Activated naive CD8-positive, alpha-beta T cell treated with anti-CD3 and anti-CD28 coated beads, Interleukin-2, amount 10 ng/mL, durations not matched to agents 7 days and 5 days (primary cell): ENCODE measurements at places on chromosomes 6 and 20.

- H3K4me1 ChIP-seq = peaks cover 3% of the 10 kb centered on the region
- peaks cover 2% of the 10 kb centered on the region for H3K36me3 ChIP-seq
- no peak for DNase-seq
- H3K27ac ChIP-seq = no peak overlapping the region
Observed at GRCh38 chr6:41689171-41690008, 46.0 kb downstream of the TFEB start.

GRCh38 chr6:164130151-164130550 is 715.6 kb downstream of the QKI start:
- DNase-seq = no peak
- H3K4me3 ChIP-seq = no peak overlapping the region
- no peaks in the 10 kb centered on the region for H3K4me1 ChIP-seq
- H3K27me3 ChIP-seq = no peaks in the 10 kb centered on the region
- no peak overlapping the region for H3K27ac ChIP-seq

DNA sequence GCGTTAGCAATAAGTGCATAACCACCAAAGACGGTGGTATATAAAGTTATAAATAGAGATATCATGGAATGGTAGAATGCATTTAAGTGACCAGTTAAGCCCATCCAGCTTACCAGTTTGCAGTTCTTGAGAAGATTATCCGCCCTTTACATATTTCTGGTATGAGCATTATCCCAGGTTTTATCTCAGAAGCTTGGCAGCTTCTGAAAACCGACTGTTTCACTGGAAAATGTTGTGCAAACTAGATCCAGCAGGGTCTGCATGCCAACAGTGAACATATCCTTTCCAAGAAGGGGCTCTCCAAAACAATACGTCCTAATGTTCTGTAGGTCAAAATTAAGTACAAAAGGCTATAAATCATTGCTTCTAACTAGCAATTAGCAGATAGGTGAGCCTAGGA is 29.5 kb upstream of the SHLD1 start:
- no peaks in the 10 kb centered on the region for H3K36me3 ChIP-seq
- no peak for DNase-seq
- peaks cover 18% of the 10 kb centered on the region for H3K4me1 ChIP-seq
- no peak overlapping the region for H3K27ac ChIP-seq

DNA sequence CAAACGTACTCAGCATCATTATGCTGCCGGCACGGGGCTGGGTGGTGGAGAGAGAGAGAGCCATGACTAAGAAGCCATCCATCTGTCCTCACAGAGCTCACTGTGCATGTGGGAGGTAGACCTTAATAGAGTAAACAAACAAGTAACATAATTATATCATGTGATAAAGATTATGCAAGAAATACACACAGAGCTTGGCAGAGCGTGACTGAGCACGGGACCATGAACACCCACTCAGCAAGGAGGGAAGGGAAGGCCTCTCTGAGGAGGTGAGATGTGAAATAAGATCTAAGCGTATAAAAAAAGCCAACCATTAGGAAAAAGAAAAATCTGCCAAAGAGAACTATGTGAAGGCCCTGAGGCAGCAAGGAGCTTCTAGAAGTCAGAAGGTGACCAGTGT is 207.5 kb downstream of the PTPRT start:
- H3K27ac ChIP-seq = no peak overlapping the region
- no peaks in the 10 kb centered on the region for H3K27me3 ChIP-seq
- H3K4me3 ChIP-seq = no peak overlapping the region
- no peaks in the 10 kb centered on the region for H3K36me3 ChIP-seq

DNA sequence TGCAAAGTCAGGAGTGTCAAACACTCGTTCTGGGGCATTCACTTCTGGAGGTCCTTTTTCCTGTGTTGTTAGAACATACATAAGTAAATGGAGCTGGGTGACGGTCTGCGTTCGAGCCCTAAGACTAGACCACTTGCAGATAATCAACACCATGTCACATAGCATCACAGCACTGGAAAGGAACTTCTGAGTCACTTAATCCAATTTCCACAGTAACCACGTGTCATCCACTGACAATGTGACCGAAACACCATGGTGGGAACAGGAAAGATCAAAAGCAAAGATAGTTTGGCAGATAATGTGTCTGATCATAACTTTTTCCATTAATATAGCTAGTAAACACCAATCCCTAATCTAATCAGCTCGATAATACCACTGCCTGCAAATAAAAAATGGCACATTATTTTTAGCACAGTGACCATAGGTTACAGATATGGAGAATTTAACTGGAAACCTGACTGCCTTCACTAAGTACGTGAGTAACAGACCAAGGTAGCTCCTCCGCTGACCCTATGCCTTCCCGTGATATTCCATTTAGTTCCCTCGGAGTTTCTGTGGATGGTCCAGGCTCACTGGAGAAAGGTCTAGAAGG is 34.8 kb downstream of the WRNIP1 start:
- peaks cover 21% of the 10 kb centered on the region for H3K4me1 ChIP-seq
- no peak overlapping the region for H3K27ac ChIP-seq
- no peak overlapping the region for H3K4me3 ChIP-seq
- H3K36me3 ChIP-seq = no peaks in the 10 kb centered on the region
- no peak for DNase-seq

DNA sequence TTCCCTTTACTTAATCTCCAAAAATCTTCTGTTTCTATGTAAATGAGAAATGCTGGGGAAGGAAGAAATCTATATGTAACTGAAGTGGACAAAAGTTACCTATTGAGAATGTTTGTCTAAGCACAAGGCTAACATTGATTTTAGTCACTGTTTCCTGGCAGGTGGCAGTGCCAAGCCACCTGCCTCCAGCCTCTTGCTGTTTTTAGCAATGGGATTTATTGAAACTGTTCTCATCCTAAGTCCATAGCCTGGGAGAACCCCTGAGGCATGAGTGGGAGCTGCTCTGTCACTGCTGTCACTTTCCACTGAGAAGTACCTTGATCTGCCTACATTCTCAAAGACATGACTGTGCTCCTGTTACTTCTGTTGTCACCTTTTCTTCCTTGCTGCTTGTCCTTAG is 14.7 kb downstream of the ENPP3 start:
- H3K27ac ChIP-seq = no peak overlapping the region
- no peaks in the 10 kb centered on the region for H3K4me1 ChIP-seq
- H3K27me3 ChIP-seq = peaks cover 8% of the 10 kb centered on the region
- H3K36me3 ChIP-seq = no peaks in the 10 kb centered on the region

DNA sequence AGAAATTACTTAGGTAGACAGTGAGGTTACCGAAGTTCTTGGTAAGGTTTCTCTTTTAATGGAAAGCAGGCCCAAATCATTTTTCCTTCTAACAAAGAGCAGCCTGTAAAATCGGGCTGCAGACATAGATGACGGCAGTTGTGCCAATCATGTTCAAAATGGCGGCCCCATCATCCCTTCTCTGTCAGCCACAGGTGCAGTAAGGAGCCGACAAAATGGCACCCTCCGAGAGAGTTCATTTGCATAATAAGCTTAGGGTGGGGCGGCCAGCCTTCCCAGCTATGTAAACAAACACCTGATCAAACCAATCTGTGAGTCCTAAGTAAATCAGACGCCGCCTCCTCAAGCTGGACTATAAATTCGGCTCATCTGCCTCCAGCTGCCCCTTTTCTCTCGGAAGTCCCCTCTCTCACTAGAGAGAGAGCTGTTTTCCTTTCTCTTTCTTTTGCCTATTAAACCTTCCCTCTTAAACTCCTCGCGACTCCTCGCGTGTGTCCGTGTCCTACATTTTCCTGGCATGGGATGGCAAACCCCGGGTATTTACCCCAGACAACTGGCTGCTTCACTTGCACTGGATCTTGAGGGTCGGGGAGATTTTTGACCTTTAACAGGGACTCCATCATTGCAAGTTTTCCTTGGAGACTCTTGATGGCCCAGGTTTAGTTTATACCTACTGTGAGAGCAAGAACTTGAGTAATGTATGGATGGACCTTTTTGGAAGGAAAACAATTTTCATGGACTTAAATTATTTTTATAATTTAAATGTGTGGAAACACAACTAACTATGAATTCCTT is 8.9 kb upstream of the DDR1 start:
- peaks cover 37% of the 10 kb centered on the region for H3K4me1 ChIP-seq
- H3K4me3 ChIP-seq = no peak overlapping the region
- no peak for DNase-seq
- no peak overlapping the region for H3K27ac ChIP-seq
- H3K36me3 ChIP-seq = peaks cover 22% of the 10 kb centered on the region

DNA sequence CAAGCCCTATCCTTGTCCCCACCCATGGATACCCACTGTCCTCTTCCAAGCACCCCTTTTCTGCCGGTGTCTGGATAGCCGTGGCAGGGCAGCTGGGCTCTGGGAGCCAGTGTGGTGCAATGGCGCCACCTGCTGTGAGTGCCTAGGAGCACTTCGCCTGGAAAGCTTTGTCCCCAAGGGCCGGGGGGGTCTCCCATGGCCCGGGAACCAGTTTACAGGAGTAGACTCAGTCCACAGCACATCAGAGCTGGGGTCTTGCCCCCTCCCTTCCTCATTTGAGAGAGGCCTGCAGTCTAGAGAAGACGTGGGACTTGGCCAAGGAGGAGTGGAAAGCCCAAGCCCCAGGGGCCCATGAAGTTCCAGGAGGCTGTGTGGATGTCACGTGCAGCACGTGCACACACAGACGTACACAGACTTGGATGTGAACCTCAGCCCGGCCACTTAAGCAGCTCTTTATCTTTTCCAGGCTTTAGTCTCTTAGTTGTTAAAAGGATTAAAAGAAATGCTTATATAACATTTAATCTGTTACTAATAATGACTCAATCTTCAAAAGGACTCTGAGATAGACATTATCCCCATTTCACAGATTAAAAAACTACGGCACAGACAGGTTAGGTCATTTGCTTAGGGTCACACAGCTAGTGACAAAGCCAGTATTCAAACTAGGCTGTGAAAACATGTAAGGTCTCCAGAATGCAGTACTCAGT is 40.9 kb upstream of the CDH22 start:
- H3K27ac ChIP-seq = peak overlapping the region; percentile 34
- H3K36me3 ChIP-seq = peaks cover 5% of the 10 kb centered on the region
- no peak overlapping the region for H3K4me3 ChIP-seq
- H3K27me3 ChIP-seq = no peaks in the 10 kb centered on the region
- peak; percentile 75 for DNase-seq
- H3K4me1 ChIP-seq = peaks cover 18% of the 10 kb centered on the region

GRCh38 chr6:2749969-2750600 is 637 bp downstream of the MYLK4 start:
- no peak overlapping the region for H3K27ac ChIP-seq
- H3K27me3 ChIP-seq = peaks cover 40% of the 10 kb centered on the region
- peak overlapping the region; percentile 2 for H3K4me3 ChIP-seq
- H3K4me1 ChIP-seq = peaks cover 8% of the 10 kb centered on the region
- H3K36me3 ChIP-seq = no peaks in the 10 kb centered on the region

GRCh38 chr6:16402581-16402900 is 164.2 kb downstream of the GMPR start:
- no peak overlapping the region for H3K4me3 ChIP-seq
- H3K36me3 ChIP-seq = peaks cover 8% of the 10 kb centered on the region
- no peak overlapping the region for H3K27ac ChIP-seq
- no peaks in the 10 kb centered on the region for H3K27me3 ChIP-seq
- DNase-seq = no peak
- peaks cover 10% of the 10 kb centered on the region for H3K4me1 ChIP-seq

DNA sequence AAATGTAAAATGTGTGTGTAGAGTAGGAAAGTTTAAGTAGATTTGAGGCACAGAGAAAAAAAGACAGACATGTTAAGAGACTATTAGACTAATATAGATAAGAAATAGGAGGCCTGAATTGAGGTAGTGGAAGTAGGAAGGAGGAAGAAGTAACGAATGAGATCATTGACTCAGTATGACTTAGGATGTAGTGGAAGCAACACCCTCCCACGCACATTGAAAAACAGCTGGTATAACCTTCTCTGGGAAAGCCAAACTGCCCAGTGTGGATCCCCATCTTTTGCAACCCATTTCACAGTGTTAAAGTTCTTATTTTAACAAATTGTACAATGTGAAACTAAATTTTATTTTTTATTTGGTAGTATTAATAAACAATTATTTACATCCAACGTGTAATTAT is 89.1 kb downstream of the GRIK2 start:
- no peak overlapping the region for H3K4me3 ChIP-seq
- H3K27ac ChIP-seq = no peak overlapping the region
- no peaks in the 10 kb centered on the region for H3K4me1 ChIP-seq

GRCh38 chr6:75024828-75025227 is 181.0 kb downstream of the COL12A1 start:
- no peak for DNase-seq
- no peaks in the 10 kb centered on the region for H3K4me1 ChIP-seq
- H3K27ac ChIP-seq = no peak overlapping the region
- no peak overlapping the region for H3K4me3 ChIP-seq
- H3K36me3 ChIP-seq = no peaks in the 10 kb centered on the region
- H3K27me3 ChIP-seq = no peaks in the 10 kb centered on the region

- H3K27ac ChIP-seq = no peak overlapping the region
- DNase-seq = no peak
- no peaks in the 10 kb centered on the region for H3K36me3 ChIP-seq
- peaks cover 4% of the 10 kb centered on the region for H3K27me3 ChIP-seq
- peaks cover 3% of the 10 kb centered on the region for H3K4me1 ChIP-seq
Observed at GRCh38 chr6:148134592-148134991, 208.0 kb upstream of the SASH1 start.

DNA sequence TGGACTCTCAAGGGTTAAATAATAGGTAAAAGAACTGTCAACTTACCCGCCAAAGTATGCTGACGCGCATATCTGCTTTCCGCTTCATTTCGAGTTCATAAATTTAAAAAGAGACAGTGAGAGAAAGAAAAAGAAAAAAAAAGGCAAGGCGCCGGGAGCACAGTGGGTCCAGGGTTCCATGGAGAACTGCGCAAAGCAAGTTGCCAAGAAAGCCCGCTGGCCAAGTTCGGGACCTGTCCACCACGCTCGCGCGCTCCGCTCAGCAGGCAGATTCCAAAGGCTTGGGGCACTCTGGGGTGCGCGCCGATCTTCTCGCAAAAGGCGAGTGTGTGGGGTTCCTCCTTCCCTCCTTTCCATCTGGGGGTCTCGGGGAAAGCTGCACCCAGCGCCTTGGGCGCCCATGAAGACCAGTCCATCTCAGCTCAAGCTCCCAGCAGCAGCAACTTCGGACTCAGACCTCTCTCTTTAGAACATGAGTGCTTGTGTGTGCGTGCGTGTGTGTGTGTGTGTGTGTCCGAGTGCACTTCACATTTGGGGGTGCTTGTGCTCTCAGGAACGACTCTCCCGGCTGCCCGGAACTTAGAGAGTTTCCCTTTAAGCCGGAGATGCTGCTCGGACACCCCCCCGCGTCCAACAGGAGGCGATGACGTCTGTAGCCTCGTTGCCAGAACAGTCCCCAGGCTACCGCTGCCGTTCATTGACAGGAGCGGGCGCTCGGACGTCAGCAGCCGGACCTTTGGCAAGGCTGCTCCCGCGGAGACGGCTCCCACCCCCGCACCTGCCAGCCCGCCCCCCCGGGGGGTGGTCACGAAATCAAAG is 180.0 kb downstream of the TBXT start:
- H3K27me3 ChIP-seq = peaks cover 57% of the 10 kb centered on the region
- H3K4me3 ChIP-seq = no peak overlapping the region
- no peak overlapping the region for H3K27ac ChIP-seq
- no peaks in the 10 kb centered on the region for H3K36me3 ChIP-seq
- DNase-seq = no peak
- H3K4me1 ChIP-seq = peaks cover 6% of the 10 kb centered on the region

GRCh38 chr6:96943555-96944215 is 19.2 kb downstream of the KLHL32 start:
- H3K27ac ChIP-seq = no peak overlapping the region
- DNase-seq = no peak
- H3K27me3 ChIP-seq = no peaks in the 10 kb centered on the region
- H3K4me1 ChIP-seq = peaks cover 3% of the 10 kb centered on the region
- H3K4me3 ChIP-seq = no peak overlapping the region
- H3K36me3 ChIP-seq = no peaks in the 10 kb centered on the region
